ENCODE measurements at places on chromosomes 5 and 9. TPM values are rescaled to one million over a fixed set of nuclear protein-coding genes. Genes with fewer than 3 reads are reported as not detected.

ARHGEF39 gene
- polyA plus RNA-seq: 19.5 TPM

- no peak for DNase-seq
Measured at GRCh38 chr9:89564346-89564878, 40.4 kb upstream of the GADD45G start.

GRCh38 chr9:69254223-69254622 lies 70.8 kb upstream of the ENTREP1 start:
- no peak for DNase-seq

GRCh38 chr9:16119261-16120230 lies 566.7 kb downstream of the CCDC171 start:
- DNase-seq: no peak

DNA sequence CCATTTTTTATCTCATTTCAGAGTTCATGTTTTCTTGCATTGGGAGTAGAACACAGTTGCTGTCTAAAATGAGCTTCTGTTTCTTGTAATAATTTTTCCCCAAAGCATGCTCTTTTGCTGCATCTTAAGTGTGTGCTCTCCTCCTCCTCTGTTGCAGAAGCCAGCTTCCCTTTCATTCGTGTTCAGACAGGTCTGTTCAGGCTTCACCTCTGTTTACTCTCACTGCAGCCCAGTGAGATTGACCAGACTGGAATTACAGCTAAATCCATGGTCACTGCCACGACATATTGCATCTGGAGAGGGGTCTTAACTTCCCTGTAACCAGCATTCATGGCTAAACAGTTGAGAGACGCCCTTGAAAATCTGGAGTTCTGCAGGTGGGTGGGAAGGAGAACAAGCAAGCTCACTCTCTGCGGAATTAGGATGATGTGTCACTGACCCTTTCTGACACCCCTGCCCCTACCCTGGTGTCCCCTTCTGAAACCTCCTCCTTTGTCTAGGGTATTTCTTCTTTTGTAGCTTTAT lies 223.2 kb downstream of the FSTL4 start:
- no peak for DNase-seq

GRCh38 chr5:73433982-73434342 lies 14.6 kb downstream of the FOXD1 start:
- no peak for DNase-seq

CDH9 gene
- not detected for polyA plus RNA-seq

NR3C1 gene
- polyA plus RNA-seq: 46.5 TPM

DNA sequence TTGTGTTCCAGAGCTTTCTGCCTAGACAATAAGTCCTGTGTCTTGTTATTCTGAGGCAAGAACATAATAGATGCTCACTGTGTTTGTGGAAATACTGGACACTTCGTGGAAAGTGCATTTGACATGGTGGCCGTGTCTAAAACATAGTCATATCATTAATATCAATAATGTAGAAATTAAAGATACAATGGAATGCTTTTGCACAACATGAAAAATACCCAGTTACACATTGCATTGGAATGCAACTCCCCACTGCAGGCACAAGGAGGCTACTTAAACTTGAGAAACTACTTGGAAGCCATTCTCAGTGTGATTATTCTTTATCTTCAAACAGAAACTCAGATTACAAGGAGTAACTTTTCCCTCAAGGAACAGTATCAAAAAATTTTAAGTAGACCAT lies 145.3 kb upstream of the ZNF462 start:
- no peak for DNase-seq

IFNK gene
- not detected for polyA plus RNA-seq

GRCh38 chr9:112337547-112337946 lies 4.1 kb upstream of the PTBP3 start:
- DNase-seq: no peak

GRCh38 chr9:85401998-85402397 lies 339.8 kb downstream of the AGTPBP1 start:
- no peak for DNase-seq

DNA sequence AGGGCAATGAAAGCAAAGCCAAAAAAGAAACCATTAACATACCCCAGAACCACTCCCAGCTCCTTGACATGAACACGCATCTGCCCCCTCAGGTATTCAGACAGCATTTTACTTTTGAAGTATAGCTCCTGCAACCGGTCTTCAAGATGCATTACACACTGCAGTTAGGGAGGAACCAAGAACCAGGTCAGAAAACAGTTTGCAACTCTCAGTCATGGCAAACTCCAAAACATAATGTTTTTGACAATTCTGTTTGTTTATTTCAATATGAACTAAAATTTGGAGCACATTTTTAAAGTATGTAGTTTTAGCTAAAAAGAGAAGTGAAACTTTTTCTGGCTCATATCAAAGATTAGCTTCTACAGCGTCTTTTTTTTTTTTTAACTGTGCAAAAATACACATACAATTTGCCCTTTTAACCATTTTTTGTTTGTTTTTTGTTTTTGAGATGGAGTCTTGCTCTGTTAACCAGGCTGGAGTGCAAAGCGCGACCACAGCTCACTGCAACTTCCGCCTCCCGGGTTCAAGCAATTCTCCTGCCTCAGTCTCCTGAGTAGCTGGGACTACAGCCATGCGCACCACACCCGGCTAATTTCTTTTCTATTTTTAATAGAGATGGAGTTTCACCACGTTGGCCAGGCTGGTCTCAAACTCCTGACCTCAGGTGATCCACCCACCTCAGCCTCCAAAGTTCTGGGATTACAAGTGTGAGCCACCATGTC lies 12.2 kb upstream of the RAPGEF6 start:
- DNase-seq: no peak

DNA sequence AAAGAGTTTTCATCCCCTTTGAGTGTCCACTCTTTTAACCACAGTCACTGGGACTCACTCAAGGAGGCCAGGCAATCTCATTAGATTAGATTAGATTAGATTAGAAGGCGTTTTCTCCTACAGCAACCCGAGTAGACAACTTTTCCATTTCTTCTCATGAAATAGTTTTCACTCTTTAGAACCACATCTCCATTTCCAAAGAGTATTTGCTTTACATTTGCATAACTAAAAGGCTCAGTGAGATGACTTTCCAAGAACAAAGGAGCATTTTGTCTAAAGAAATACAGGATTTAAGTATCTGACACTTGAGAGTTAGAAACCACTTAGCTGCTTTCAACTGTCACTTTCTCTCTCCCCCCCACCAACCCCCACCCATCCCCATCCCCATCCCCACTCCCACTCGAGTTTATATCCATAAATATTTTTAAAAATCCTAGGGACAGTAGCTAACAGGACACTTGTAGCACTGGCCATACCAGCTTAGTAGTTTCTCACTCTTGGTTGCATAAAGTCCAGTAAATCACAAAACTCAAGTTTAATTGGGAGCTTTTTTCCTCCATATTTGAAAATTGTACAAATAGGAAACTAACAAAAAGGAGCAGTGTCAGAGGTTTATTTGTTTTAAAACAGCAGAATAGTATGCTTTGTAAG lies 2202.9 kb upstream of the WWC1 start:
- no peak for DNase-seq

- no peak for DNase-seq
Measured at GRCh38 chr9:73617586-73617985, 465.9 kb downstream of the ANXA1 start.

DNA sequence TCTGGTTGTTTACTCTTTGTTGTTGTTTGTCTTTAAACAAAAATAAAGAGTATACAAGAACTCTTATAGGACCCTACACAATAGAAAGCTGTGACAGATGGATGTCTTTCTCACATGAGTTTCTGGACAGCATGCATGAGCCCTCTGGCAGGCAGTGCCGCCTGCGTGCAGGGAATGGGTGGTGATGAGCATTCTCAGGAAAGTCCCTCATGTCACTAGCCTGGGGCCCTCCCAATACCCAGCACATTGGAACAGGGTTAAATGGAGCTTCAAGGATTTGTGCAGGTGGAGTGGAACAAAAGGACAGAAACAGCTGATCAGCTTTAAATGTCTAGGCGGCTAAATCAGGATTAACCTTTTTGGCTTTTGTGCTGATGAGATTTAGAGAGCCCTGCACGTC lies 181.0 kb upstream of the CD180 start:
- DNase-seq: no peak

DNA sequence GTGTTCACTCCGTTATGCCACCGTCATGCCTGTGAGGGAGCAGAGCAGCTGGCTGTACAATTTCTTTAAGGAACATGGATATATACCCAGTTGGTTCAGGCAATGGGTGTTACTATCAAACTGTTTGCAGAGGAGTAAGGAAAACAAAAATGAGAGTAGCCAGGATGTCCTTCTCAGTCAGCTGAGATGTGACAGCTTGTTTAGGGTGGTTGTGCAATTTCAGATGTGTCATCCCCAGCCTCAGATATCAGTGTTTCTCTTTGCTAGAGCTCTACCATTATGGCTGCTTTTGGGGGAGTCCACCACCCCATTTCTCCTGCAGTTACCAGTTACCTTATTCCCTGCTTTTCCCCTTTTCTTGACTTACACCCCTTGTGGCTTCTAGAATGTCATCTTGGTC lies 135.2 kb upstream of the SLC24A2 start:
- DNase-seq: no peak

GRCh38 chr5:39465843-39466242 lies 41.1 kb upstream of the DAB2 start:
- no peak for DNase-seq

CCL21 gene
- not detected for polyA plus RNA-seq

DNA sequence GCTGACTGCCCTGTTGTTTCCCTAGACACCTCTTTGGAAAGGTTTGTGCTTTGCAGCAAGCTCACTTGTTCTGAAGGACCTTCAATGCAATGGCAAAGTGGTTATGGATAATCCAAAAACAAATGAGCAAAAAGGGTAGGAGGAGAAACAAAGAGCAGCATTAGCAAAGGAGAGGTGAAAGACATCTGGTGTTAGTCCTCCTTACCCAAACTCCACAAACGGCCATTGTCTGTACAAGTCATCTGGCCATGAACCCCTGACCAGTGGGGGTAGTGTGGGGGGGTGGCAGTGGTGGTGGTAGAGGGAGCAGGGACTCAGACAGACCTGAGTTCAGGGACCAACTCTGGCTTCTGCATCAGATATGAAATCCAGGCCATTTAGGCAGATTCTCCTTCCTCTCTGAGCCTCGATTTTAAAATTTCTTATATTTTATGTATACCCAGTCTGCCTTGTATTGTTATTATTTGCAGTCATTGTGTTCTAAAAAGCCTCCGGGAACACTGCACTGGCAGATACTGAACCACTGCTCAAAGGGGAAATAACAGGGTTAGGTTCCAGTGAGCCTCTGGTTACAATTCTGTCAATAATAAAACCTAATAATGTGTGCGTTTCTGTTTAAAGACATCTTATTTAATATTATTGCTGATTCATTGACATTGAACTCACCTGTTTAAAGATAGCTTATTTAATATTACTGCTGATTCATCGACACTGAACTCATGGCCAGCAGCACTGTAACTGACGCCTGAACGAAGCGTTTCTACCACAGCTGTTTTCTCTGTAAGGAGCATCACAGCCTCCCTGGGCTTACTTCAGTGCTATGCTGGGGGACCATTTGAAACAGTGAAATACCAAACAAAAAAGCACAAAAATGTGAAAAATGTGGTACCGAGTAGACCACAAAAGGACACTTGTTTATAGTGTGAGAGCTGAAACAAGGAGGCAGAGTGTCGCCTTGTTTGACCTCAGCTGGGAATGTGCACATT lies 156.0 kb downstream of the SEC61B start:
- DNase-seq: no peak

ECSCR gene
- polyA plus RNA-seq: not detected

- no peak for DNase-seq
Measured at GRCh38 chr5:177154003-177154643, 20.6 kb downstream of the NSD1 start.

DNA sequence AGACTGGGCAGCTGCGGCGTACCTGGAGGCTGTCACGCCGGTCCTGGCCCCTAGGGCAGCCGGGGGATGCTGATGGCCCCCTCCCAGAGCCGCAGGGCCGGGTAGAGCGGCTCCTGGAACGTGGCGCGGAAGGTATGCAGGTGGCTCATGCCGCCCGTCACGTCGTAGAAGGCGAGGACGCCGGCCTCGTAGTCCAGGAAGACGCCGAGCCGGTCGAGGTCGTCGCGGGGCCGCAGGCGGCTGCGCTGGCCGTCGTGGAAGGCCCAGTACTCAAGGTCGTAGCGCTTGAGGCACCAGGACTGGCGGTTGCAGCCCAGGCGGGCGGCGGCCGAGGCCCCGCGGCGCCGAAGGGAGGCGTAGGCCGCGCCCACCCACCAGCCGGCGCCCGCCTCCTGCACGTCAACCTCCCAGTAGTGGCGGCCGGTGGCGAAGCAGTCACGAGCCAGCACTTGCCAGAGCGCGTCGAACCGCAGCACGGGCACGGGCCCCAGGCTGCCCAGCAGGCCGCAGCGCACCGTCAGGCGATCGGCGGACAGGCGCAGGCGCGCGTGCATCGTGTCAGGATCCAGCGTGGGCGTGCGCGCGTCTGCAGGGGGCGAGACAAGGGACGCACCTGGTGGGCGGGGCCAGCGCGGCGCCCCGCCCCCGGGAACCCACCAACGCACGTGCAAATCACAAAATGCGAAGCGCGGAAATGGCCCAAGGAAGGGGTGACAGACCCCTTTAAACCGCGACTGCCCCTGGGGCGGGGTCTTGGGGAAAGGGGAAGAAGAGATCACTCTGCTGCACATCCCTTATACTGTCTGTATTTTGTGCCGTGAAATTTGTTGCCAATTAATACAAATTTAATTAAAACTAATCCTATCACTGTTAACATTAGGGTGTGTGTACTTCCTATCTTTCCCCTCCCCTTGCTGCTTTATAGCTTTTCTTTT lies 31.2 kb downstream of the NANS start:
- DNase-seq: no peak

ALDH7A1 gene
- 64.5 TPM for polyA plus RNA-seq

OCLN gene
- 11.4 TPM for polyA plus RNA-seq

CDHR2 gene
- not detected for polyA plus RNA-seq

MFAP3 gene
- polyA plus RNA-seq: 26.2 TPM

GRCh38 chr5:10622810-10623209 lies 58.9 kb downstream of the ANKRD33B start:
- no peak for DNase-seq

DNA sequence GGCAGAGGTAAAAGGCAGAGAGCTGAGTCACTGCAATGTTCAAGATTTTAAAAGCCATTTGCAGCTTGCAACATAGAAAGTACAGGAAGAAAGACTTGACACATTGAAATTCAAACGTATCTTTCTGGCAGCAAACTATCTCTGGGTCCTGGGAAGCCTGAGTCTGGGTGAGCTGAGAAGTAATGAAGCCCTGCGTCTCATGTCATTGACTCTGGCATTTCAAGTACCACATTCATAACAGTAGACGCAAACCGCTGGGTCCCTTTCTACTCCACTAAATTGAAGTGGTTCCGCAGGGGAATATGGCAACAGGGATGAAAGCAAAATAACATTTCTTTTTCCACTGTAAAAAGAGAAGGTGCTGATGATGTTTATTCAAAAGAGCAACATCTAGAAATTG lies 694.3 kb downstream of the BRINP1 start:
- DNase-seq: no peak

SPATA31C1 gene
- polyA plus RNA-seq: not detected

PHYKPL gene
- polyA plus RNA-seq: 13.0 TPM

ZNF366 gene
- not detected for polyA plus RNA-seq

CORO2A gene
- polyA plus RNA-seq: 0.42 TPM

SLC36A2 gene
- polyA plus RNA-seq: not detected

DNA sequence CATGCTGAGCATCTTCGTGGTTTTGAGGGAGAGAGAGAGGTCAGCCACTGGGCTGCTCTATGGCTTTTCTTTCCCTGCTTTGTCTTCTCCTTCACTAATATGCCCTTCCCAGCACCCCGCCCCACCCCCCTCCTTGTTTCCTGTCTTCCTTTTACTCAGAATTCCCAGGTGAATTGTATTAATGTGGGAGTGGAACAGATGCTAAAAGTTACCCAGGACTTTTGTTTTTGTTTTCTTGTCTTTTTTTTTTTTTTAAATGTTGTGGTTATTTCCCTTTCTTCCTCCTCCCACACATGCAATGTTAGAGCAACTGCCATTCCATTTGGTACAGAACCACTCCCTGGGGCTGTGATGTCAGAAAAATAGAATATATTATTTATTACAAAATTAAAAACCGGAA lies 442.7 kb upstream of the CD180 start:
- DNase-seq: no peak

All from A549 (cell line).